Left ventricle myocardium inferior (tissue), 1 donor: ENCODE measurements at places on chromosomes 16 and 17. TPM values are rescaled to one million over a fixed set of nuclear protein-coding genes. Genes with fewer than 3 reads are reported as not detected.

Gene CACNG3
- not detected for total RNA-seq

Gene SNAI3
- 3.1 TPM for total RNA-seq

Gene PDE6G
- not detected for total RNA-seq

Gene SLC35G3
- total RNA-seq: not detected

Gene HASPIN
- 0.33 TPM for total RNA-seq

Gene WNT9B
- 0.85 TPM for total RNA-seq

Gene KRT31
- total RNA-seq: not detected

Gene NPIPA2
- total RNA-seq: 3.6 TPM

Gene MRC2
- 22.8 TPM for total RNA-seq

- DNase-seq: no peak
Measured at GRCh38 chr17:6712058-6712853, 913 bp downstream of the SLC13A5 start.

GRCh38 chr17:7946441-7946840, 14.4 kb downstream of the CNTROB start:
- DNase-seq: no peak

DNA sequence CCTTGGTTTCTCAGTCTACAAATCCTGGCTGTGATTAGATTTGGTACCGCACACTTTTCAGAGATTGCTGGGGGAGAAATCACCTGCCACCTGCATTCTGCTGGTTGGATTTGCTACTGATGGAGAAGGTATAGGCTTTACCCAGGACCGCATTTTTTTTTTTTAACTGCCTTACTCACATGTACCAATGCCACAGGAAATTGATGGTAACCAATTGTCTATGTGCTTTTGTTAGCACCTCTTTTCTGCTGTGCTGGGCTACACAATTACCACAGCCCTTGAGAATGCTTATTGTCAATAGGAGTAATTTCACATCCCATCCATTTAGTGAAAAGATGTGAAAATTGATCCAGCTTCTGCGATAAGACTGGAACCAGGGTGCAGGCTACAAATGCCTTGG, 74.4 kb upstream of the TANC2 start:
- DNase-seq: no peak

- DNase-seq: peak; percentile 69
Measured at GRCh38 chr16:57801809-57802340, 416 bp downstream of the KIFC3 start.

GRCh38 chr17:82443465-82444283, 6.9 kb downstream of the CYBC1 start:
- DNase-seq: no peak

DNA sequence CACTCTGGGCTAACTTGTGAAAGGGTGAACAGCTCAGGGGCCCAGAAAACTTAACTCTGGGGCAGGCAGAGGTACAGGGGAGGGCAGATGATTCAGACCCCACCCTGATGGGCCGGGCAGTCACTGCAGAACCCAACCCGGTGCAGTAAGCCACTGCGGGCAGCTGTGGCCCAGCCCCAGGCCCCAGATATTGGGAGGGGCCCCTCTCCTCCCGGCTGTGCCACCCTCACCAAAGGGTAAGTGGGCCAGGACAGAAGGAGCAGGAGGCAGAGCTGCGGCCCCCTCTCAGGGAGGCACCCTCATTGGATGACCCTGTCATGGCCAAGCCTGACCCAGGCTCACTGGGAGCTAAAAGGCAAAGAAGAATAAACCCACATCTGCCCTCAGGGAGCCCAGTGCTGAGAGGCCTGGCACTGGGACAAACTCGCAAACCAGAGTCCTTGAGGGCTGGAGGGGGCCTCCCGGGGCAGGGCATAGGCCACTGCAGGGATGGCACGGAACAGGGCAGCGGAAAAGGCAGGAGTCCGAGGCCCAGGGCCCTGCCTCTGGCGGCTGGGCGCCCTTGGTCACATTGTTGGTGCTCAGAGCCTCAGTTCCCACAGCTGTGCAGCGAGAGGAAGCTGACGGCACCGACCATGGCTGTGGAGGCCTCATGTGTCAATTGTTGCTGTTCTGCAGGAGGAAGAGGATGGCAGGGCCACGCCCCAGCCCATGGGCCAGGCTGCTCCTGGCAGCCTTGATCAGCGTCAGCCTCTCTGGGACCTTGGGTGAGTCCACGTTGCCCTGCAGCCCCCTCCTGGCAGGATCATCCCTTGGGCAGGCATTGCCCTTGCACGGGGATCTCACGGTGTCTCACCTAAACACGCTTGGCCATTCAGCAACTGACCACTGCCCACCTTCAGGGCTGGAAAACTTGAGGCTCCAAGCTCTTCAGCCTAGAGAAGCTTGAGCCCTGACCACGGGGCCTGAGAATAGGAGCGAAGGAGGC, 3.1 kb downstream of the ITGB4 start:
- DNase-seq: no peak

DNA sequence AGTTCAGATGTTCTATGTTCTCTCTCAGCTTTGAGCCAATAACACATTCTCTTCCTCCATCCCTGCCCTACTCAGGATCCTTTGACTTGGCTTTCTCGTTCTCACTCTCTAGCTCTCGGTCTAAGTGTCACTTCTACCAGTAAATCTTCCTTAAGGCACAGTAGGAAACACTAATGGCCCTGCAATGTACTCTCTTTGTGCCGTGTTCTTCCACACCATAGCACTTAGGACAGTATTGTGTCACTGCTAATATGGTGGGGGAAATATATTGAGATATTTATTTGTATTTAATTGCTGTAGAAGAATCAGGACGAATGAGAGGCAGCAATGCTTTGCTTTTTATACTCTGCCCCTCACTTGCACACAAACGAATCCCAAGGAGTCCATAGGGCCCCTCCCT, 493.1 kb downstream of the SHISA9 start:
- DNase-seq: no peak

DNA sequence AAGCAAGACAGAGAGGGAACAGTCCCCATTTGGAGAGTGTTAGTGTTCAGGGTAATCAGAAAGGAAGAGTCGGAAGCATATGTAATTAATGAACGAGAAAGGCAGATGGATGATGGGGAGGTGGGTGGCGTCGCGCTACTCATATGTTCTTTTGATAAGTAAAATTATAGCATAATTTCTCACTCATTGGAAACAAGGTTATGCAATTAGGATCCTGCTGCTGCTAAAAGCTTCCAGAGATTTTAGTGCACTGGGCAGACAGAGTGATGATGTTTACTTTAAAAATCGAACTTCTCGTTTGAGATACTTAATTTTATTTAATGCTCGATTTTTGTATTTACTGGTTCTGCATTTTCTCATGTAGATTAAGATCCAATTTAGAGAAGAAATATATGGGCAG, 96.2 kb downstream of the PRKCA start:
- DNase-seq: no peak

DNA sequence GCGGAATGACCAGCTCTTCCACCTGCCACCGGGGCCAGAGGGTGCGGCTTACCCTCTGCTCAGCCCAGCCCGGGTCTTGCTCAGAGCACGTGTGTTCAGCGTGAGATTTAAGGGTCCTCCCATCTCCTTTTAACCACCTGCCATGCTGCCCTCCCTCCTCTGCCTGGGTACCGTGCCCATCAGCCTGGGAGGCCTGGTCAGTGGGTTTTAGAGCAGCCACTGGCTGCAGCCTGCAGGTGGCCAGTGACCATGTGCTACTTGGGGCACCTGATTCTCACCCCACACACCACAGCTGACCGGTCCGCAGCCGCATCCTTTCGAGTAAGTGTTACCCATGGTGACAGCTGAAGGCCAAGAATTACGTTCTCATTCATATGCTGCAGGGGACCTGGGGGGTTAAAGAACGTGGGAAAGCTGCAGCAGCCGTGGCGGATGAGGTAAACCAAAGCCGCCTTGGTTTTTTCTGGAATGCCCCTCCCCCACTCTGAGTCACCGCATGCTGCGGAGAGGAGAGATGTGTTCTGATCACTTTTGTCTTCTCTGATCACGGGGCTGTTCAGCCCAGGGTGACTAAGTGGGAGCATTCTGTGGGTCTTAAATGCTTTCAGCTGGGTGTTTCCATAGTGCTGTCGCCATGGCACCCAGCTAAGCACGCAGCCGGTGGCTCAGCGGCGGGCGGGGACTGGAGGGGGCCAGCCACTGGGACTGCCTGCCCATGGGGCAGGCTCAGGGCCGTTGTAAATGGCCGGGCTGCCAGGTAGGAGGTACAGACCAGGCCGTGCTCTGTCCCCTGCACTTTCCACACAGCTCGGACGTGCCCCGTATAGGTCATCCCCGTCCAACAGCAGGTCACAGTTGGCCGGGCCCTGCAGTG, 59.8 kb downstream of the BAIAP2 start:
- DNase-seq: no peak

DNA sequence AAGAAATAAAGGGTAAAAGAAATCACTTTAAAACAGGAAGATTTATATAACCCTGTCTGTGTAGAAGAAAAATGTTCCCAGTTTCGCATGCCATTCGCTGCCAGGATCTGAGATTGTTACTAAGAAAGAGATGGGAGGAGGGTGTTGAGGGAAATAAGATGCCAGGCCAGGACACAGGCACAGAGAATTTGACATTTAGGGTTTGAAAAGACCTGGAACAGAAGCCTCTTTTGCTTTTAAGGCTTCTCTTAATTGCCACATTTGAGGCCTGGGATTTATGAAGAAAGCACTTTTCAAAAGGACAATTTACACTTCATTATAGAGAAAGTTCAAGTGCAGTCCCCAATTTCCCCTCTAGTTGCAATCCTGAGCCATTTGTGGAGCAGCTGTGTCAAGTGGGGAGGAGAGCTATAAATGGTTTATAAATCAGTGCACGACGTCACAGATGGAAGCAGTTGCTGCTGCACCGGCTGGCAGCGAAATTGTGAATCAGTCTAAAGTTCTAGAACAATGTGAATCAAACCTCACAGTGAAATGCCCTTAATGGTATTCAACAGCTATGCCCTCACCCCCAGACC, 26.5 kb upstream of the C16orf87 start:
- DNase-seq: no peak

DNA sequence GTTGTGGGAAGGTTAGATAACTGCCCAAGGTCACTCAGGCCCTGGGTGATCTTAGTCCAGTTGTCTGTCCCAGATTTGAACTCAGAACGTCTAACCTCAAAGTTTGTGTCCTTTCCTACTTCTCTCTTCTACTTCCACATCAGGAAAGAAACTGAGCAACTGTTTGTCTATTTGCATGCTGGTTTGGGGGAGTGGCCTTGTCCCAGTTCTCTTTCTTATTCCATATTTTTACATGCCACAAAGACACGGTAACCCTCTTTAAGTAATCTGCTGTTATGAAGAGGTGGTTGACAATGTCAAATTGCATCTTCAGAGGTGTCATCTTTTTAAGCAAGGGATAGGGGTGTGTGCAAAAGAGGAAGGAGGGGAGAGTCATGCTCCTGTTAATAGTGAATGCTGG, 432.5 kb downstream of the HS3ST3B1 start:
- no peak for DNase-seq

- no peak for DNase-seq
Measured at GRCh38 chr16:31561426-31562233, 33.9 kb downstream of the AHSP start.

GRCh38 chr17:66582373-66583111, 252.4 kb upstream of the CACNG5 start:
- DNase-seq: no peak

- DNase-seq: no peak
Measured at GRCh38 chr16:56300891-56301850, 109.9 kb downstream of the GNAO1 start.
